GM13977 (cell line): ENCODE measurements at places on chromosomes 11 and 22.

- no peak for DNase-seq
Observed at GRCh38 chr11:3796346-3796745, 1.0 kb downstream of the NUP98 start.

GRCh38 chr11:106344966-106345365, 267.5 kb downstream of the AASDHPPT start:
- no peak for DNase-seq

- DNase-seq, result no peak
Observed at GRCh38 chr22:27331526-27332281, 469.9 kb downstream of the MN1 start.

DNA sequence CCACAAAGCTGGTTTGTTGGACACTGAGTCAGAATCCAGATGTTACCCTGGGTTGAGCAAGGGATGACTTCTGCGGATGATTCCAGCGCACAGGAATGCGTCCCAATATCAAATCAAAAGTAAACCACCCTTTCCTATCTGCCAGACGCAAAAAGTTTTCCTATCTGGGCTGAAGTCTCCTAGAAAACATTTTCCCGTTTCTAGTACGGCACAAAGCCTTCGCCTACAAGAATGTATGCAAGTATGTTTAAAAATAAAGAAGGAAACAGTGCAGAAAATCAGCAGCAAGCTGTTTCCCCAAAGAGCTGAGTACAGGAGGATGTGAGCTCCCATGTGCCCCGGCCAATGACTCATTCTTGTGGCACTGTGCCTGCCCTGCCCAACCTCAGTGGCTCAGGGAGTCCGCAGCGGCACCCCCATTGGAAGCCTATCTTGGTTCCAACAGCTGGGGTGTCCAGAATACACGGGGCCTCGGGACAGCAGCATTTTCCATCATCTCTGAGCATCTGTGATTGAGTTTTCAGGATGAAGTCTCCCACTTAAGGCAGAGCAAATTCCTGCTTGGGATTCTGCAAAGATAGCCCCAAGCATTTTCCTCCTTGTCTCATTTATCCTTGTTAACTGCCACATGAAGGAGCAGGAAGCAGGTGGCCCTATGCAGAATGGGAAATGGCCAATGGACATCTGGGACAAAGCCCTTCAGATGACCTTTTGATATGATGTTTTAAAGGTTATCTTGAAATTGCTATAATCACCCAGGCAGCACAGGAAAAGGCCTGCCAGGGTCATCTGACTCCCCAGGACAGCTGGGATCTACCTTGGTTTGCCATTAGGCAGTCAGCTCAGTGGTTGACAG, 17.5 kb downstream of the KCNJ5 start:
- DNase-seq, result no peak

DNA sequence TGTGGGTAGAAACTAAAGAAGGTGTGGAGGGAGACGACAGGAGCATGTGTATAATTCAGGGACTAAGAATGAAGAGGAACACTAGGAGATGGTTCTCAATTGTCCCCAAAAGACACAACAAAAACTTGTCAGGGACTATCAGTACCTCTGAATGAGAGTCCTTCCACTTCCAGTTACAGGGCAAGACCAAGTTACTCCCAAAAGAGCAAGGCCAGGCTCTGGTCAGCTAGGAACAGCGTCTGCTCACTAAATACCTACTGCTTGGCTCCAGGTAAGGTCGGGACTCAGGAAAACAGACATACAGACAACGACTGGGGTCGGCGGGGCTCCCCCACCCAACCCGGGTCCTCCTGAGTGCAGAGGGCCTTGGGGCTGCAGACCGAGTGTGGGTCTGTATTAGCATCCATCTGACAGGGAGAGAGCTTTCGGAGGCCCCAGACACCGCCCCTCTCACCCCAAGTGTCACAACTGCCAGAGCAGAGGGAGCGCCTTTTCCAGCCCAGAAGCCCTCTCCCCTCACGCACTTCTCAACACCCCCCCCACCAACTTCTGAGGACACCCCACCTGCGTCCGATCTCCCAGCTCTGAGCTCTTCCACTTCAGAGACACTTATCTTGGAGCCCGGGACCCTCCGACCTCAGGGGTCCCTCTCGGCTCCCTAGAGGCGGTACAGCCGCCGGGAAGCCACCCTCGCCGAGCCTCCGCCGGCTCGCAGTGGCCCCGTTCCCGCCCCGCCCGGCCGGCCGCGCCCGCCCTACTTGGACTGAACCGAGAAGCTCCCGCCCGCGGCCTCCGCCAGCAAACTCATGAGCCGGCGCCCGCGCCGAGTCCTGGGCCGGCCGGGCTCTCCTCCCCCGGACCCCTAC, 522 bp downstream of the RHOG start:
- DNase-seq, result no peak

GRCh38 chr11:22923561-22923960, 63.3 kb upstream of the CCDC179 start:
- no peak for DNase-seq

- no peak for DNase-seq
Observed at GRCh38 chr11:64341429-64341828, 1.4 kb downstream of the CCDC88B start.

DNA sequence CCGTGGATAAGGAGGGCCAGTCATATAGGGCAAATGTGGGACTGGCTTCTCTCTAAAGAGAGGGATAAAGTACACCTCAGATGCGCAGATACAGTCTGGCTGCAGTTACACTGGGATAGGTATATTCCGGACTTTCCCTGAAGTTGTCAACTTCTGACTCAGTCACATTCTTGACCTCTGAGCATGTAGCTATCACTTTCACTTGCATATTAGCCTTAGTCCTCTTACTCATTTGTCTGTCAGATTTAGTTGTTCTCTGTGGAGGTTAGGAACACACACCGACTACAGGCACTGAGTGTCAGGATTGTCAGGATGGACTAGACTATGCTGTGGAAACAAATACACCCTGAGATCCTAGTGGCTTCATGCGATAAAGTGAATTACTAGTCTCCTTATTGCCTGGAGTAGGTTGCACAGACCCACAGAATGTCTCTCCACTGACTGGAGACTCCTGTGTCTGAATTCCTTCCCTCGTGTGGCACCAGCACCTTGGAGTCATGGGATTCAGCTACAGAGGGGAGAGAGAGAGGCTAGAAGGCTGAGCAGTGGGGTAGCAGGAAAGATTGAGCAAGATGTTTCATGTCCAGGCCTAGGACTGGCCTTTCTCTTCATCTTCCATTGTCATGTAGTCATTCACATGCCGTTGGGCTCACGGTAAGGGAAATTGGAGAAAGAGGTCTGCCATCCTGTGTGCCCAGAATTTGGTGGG, 654.3 kb downstream of the NTM start:
- no peak for DNase-seq
